Effector CD4-positive, alpha-beta T cell (primary cell): ENCODE measurements at places on chromosomes 12 and 14.

GRCh38 chr14:77006132-77006531, 22.4 kb downstream of the IRF2BPL start:
- no peak for DNase-seq

- no peak for DNase-seq
Measured at GRCh38 chr14:102493585-102493984, 16.0 kb downstream of the ANKRD9 start.

DNA sequence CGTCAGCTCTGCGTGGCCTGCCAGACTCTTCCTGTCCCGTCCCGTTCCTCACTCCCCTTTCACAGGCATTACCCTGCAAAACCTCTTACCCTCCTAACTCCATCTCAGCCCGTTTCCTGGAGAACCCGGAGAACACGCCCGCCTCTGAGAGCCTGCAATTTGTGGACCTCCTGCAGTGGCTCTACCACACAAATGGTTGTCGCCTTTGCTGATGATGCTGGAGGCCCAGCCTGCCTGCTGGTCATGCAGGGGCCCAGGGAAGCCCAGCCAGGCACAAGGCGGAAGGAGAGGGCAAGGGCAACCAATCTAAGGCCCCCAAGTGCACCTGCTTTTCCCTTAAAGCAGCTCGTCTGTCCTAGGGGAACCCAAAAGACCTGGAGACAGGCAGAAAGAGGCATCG, 22.5 kb downstream of the RFLNA start:
- DNase-seq = no peak

GRCh38 chr12:39440101-39440500, 2.8 kb downstream of the KIF21A start:
- DNase-seq = no peak

- no peak for DNase-seq
Measured at GRCh38 chr12:62562846-62563245, 96.2 kb downstream of the MON2 start.

DNA sequence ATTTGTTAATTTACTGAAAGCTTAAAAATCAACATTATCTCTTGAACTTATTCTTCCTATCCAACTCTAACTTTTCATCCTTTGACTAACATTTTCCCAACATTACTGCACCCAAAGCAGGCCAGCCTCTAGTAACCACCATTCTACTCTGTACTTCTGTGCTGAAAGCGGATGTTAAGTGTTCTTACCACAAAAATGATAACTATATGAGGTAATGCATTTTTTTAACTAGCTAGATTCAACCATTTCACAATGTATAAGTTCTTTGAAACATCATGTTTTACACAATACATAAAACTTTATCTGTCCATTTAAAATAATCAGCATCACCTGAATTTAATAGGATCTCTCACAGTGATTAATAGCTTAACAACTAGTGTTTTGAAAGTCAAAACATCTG, 468.5 kb upstream of the MGAT4C start:
- DNase-seq = no peak

GRCh38 chr14:34983148-34983760, 462 bp downstream of the SRP54 start:
- no peak for DNase-seq

- DNase-seq = no peak
Measured at GRCh38 chr14:63496837-63497400, 46.3 kb downstream of the PPP2R5E start.

DNA sequence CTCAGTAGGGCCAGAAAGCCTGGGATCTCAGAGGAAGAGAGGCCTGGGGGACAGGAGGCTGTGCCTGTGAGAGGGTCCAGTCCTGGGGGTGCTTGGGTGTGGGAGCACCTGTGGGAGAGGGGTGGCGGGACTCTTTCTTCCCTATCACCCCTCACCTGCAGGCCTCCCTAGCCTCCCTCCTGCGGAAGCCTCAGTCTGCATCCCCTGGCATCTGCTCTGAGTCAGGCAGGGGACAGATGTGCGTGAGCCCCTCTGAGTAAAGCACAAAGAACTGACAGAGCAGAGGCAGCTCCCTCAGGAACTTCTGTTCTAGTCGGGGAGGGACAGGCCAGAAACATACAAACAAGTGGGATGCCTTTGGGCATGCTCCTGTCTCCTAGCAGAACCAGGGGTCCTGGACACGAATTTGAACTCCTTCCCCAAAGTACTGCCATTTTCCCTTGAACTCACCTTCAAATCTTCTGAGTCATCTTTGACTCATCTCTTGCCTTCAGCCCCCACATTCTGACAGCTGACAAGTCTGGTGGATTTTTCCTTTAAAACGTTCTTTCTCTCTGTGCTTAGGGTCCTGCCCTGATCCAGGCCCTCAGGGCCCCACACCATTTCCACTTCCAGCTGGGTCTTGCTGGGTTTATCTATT, 8.5 kb upstream of the HSP90AA1 start:
- DNase-seq = no peak

- no peak for DNase-seq
Measured at GRCh38 chr12:30989754-30990153, 63.2 kb downstream of the TSPAN11 start.

DNA sequence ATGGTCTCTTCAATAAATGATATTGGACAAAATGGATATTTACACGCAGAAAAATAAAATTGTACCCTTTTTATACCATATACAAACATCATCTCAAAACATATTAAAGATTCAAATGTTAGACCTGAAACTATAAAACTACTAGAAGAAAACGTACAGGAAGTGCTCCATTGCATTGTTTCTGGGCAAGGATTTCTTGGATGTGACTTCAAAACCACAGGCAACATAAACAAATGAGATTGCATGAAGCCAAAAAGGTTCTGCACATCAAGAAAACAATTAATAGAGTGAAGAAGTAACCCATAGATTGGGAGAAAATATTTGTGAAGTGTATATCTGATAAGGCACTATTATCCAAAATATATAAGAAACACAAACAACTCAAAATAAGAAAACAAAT, 812.4 kb downstream of the NRXN3 start:
- DNase-seq = no peak

GRCh38 chr14:51704545-51704944, 52.8 kb downstream of the FRMD6 start:
- no peak for DNase-seq
